Suprapubic skin (tissue), 4 donors: ENCODE measurements at places on chromosomes 11 and 22.

GRCh38 chr11:79363256-79363655 lies 77.6 kb downstream of the TENM4 start:
- DNase-seq = no peak

- DNase-seq = no peak
These were observed 32.4 kb upstream of the PDGFB start for GRCh38 chr22:39277142-39277607.

DNA sequence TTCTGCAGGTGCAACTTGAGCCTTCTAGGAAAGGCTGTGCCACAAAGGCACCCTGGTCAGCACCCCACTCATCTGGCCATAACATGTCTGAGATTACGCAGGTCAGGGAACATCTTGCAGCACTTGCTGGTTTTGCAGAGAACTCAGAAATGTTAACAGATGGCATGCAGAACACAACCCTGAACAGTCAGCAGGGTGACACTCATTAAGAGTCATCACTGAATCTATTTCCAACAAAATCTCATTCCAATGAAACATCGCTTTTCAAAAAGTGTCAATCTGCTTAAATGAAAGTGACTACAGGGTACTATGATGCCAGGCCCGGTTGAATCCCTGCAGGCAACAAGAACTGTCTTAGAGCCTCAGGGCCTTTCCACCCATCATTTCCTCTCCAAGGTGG lies 369.8 kb upstream of the CCDC90B start:
- DNase-seq = no peak

- no peak for DNase-seq
These were observed 129.1 kb upstream of the NCAM1 start for GRCh38 chr11:112831969-112832766.

DNA sequence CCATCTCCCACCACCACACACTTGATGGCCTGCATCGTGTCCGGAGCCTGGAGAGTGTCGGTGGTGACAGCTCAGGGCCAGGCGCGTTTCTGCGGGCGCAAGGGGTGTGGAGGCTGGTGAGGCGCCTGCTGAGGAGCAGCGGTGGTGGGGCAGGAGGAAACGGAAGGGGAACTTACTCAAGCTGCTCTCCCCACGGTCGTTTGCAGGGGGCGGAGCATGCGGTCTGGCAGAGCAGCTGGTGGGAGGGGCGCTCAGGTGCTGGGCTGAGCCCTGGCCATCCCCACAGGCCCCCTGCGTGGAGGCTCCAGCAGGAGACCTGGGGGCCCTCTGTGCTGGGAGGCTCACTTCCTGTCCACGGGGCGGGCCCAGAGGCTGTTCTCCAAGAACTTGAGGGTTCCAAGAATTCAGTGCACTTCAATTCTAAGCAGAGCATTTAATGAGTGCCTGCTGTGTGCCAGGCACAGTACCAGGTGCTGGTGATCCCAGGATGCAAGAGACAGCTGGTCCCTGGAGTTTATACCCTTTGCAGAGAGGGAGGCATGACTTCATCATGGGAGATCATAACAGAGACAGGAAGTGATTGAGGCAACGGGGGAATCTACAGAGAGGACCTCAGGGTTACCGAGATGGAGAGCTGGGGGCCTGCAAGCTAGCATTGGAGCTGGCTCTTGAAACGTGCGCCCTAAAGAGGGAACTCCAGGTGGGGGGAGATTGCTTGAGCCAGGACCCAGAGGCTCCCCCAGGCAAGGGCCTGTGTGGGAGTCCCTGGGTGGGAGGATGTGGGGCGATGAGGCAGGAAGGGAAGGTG lies at the start of gene RAC2:
Gene RAC2, minus strand, starts transcription at position 156 of the 808 bp plus-strand sequence. Its CDS starts 121 bp downstream, at position 35.
- peak; percentile 78 for DNase-seq

GRCh38 chr11:65279741-65280440 lies 18.1 kb downstream of the POLA2 start:
- DNase-seq = no peak

DNA sequence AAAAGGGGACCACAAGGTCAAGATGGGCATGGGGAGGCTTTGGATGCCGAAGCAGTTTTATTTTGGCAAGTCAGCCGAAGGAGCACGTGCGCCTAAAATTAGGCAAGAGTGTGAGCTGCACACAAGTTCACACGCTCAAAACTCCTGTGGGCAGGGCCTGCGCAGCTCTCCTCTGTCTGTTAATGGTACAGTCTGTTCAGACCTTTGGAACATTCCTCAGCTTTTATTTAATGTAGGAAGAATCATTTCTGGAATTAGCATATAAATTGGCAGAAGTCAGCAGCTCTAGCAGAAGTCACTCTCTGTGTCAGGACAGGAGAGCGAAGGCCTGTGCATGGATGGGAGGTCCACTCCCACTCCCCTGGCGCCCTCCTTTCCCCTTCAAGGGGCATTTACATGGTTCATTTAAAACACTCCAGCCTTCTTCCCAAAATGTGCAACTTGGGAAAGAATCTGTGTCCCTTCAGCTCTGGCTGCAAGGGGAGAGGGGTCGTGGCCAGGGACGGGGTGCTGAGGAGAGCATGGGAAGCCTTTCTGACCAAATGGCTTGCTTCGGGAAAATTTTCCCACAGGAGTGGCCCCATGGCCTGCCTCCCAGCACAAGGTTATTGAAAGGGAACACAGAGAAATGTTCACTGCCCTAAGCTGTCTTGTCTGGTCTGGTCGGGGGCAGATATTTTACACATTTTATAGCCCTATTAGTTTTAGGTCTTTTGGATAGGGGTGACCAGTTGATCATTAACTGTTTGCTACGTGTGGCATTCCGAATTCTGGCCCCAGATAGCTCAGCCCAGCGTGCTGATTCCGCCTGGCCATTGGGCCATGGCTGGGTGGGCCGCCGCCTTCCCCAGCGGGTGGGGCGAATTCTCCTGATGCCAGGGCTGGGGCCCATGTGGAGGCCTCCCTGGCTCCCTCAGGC lies 43.9 kb upstream of the SMIM38 start:
- DNase-seq = no peak

- DNase-seq = no peak
These were observed 91.0 kb downstream of the ISX start for GRCh38 chr22:35156945-35157344.

DNA sequence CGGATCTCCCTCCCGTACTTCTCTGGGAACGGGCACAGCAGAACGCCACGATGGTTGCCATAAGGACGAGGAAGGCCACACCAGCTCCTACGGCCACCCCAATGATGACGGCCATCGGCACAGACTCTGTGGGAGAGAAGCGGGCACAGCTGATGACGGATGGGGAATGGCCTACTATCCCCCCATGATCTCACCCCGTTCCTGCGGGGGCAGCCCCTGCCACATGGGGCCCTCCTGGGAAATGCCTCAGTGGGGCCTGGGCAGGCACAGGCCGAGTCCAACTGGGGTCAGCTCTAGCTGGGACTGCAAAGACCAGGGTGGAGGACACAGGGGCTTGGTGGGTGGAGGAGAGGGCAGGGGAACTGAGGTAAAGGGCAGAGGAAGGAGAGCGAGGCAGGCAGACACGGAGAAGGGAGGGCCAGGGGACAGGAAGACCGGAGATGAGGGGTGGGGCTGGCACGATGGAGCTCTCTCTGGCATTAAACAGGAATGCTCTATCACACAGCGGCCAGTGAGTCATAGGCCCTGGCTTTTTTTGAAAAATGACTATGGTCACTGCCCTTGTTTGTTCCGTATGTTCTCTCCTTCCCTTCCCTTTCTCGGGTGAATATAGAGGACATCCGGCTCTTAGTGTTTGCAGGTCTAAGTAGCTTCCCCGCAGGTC lies 76.0 kb downstream of the ST3GAL4 start:
- no peak for DNase-seq

DNA sequence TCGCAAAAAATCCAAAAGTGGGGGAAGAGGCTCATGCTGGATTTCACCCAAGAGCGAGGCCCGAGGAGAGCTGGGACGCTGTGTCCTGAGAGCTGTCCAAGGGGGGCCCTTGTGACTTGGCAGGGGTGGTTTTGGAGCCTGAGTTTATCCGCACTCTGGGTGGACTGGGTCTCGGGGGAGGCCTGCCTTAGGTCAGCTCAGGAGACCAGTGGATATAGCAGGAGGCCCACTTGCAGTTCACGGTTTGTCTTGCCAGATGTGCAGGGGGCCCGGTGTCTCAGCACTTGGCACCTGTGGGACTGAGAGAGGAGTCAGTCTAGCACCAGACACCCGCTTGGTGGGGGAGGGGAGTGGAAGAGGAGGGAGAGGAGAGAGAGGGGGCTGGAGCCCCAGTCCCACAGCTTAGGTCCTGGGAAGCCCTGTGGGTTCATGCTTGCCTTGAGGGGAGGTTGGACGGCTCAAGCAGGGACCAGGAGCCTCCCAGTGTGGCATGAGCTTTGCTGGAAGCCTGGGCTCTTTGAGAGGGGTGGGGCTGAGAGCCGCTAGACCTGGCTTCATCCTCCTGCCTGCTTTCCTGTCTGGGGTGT lies 33.4 kb downstream of the PARVB start:
- peak; percentile 78 for DNase-seq

DNA sequence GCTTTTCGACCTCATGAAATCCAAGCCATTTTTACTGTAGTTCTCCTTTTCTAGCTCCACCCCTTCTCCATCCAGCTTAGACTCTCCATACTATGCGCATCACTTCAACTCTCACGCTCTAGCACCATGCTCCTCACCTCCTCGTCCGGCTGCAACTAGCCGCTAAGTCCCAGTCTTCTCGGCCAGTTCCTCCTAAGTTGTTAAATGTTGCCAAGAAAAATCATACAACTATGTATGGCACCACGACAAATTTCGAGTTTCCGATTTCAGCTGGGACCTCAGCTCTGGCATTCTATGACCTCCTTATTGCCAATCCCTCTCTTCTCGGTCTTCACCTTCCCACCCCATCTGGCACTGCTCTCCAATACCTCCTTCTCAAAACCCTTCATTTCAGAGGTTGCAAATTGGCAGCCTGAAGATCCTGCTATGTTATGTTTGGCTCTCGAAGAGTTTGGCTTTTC lies 1.0 kb downstream of the ZNF70 start:
- no peak for DNase-seq

DNA sequence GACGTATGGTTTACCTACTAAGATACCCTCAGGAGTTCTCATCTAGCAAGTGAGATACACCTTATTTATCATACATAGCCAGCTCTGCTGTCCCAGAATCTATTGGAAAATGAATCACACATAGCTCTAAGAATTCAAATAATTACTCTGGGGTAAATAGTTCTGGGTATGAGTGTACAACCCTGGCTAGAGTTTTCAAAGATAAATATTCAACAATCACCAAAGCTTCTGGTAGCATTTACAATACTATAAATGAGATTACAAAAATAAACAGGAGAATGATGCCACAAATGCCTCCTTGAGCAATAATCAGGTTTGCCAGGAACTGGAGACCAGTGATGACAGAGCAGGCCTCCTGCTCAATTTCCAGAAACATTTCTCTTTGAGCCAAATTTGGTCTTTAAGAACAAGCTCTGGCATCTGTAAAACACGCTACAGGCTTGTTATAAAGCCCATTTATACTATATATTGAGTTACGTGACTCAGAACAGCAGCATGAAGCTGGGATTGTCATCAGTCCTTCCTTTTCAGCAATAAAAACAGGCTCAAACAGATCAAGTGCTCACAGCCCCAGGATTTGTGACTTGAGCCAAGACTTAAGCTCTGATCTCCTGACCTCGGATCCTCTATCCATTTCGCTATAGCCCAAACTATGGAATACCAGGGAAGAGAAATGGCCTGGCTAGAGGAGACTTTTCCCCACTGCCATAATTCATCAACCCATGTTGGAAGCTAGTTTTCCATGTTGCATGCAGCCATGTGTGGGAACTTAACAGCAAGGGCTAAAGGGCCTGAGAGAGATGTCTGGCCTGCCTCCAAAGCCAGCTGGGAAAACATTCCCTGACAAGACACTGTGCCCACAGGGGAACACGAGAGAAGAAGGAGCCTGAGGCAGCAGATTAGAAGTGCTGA lies 19.7 kb downstream of the RAB30 start:
- no peak for DNase-seq

- no peak for DNase-seq
These were observed 9.4 kb downstream of the DGCR8 start for GRCh38 chr22:20089226-20089976.

- DNase-seq = peak; percentile 58
These were observed 11.0 kb downstream of the SULT4A1 start for GRCh38 chr22:43851058-43851978.

DNA sequence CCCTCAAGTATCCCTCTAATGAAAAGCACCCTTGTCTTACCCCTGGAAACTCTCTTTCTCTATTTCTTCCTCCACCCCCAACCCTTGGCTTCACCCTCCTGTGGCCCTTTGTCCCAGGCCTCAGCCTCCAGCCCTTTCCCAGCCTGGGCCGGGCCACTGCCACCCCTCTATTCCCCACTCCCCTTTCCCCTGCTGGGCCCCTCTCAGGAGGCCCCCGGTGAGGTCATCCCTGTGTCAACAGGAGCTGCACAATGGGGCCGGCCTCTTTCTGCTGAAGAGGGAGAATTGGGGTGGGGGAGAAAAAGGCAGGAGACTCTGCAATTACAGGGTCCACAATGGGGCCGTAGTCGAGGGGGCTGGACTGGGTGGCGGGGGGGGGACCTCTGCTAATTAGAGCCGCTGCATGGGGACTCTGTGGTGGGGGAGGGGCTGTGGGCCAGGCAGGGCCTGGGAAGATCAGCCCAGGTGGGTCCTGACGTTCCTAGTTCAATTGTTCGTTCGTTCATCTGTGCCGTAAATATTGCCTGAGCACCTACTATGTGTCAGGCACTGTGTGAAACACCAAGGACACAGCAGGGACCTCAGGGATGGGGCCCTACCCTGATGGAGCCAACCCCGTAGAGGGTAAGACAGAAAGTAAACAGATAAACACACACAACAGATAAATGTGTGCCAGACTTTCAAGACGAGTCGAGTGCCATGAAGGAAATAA lies 18.5 kb upstream of the MPPED1 start:
- DNase-seq = no peak

DNA sequence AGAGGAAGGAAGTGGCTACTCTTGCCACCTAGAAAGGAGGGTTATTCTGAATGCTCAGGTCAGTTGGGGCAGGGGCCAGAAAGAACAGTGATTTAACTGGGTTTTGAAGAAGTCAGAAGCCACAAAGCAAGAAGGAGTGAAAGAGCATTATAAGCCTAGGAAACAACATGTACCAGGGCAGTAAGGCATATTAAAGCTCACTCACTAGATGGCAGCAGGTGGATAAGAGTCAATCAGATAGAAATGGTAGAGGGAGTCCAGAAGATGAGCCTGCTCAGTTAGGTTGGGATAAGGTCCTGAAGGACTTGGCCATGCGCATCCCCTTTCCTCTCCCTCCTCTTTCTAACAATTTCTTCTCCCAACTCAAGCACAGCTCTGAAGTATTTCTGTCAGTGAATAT lies 22.0 kb upstream of the PATE1 start:
- no peak for DNase-seq

- DNase-seq = no peak
These were observed 709 bp downstream of the SSRP1 start for GRCh38 chr11:57335023-57335342.

DNA sequence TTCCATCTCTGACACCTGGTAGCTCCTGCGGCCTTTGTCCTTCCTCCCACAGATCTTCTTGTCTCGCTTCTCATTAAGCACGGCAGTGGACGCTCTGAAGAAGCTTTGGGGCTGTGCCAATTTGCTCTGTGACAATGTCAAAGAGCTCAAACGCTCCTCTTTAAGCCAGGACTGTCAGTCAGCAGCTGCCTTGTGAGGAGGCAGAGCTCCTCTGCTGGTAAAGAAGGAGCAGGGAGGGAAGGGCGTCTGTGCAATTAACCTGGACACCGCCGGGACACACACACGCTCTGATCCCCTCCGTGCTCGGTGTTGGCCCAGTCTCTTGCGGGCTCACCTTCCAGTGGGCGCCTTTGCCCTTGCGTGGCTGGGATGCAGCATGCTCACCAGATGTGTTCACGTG lies 373.9 kb downstream of the BRD1 start:
- DNase-seq = peak; percentile 54

GRCh38 chr11:68998390-68998911 lies 14.6 kb downstream of the MRGPRF start:
- peak; percentile 71 for DNase-seq
